Activated naive CD4-positive, alpha-beta T cell (primary cell): ENCODE measurements at places on chromosomes 11 and 22.

DNA sequence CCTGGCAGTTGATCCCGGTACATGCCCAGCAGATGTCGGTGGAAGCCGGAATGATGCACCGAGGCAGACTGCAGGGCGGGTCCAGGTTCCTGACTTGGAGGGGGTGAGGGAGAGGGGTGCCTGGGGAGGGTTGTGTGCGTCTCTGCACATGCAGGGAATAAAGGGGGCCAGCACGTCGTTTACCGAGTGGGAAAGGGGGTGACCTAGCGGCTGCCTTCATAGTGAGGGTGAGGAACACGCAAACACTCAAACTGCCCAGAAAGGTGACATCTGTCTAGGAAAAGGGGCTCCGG is 801.7 kb downstream of the TBC1D22A start:
- DNase-seq = no peak

DNA sequence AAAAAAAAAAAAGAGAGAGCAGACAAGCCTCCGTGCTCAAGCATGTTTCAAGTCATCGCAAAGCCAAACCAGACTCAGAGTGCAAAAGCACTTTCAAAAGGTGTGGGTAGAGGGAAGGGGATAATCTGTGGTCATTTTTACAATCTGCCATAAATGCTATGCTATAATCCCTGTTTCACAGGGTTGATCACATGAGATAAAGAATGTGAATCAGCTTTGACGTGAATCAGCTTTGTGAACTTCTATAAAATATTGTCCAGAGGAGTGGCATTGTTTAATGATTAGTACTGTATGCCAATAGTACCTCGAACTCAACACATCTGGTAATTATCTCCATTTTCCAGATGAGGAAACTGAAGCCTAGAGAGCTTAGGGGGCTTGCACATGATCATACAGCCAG is 20.0 kb upstream of the POLD3 start:
- DNase-seq = no peak

GRCh38 chr11:19059833-19060232 is 684 bp downstream of the MRGPRX2 start:
- no peak for DNase-seq

DNA sequence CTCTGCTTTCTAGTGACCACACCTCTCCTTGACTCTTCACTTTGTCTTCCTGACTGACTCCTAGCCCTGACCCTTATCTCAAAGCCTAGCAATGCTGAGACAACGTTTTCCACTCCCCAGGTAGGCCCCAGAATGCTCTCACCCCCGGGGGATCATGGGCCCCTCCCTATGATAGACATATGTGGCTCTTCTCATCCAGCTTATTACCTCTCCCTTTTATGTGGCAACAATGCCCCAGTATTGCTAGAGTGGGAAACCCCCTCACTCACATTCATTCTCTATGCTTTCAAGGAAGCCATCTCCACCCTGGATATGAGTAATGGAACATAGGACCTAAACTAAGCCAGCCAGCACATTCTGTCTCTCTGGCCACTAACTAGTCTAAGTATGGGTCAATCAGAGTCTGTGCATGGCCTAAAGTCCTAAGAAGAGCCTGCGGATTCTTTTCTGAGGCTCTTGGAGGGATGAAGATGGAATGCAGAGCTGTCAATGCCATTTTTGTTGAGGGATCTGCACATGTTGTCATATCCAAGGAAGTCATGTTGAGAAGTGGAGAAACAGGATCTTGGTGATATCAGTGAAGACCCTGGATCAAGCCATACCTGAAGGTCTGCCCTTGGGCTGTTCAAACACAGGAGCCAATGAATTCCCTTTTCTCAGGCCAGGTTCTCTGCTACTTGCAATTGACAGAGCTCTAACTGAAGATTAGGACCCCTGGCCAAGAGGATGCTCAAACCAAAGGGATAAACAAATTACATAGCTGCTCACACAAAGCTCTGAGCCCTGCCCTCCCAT is 79.8 kb upstream of the GRK3 start:
- DNase-seq = no peak

DNA sequence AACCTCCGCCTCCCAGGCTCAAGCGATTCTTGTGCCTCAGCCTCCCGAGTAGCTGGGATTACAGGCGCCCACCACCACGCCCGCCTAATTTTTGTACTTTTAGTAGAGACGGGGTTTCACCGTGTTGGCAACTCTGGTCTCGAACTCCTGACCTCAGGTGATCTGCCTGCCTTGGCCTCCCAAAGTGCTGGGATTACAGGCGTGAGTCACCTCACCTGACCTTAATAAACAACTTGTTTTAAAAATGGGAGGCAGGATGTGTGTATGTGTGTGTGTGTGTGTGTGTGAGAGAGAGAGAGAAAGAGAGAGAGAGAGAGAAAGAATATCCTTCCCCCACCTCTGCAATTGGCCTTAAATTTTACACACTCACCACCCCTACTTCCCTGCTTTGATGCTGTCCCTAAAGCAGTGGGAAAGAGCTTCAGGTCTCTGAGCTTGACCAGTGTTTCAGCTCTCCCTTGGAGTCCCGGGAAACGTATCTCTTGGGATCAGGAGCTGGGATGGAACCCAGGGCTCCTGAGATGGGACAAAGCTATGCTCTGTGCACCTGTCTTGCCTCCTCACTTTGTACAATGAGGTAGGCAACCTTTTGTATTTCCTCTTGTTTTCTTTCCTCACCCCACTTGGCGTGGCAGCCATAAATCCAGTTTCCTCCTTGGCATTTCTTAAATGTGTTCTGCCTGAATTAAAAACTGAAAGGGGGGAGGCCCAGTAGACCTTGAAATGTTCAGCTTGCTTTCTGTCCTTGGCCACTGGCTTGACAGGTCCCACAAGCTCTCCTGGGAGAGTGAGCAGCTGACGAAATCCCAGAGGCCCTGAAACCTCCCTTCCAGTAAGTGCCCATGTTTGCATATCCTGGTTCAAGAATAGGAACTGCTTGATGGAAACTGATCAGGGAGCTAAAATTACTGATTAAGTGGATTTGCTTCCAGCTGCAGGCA is 17.8 kb upstream of the XBP1 start:
- no peak for DNase-seq

GRCh38 chr11:19447150-19447566 is 206.4 kb upstream of the E2F8 start:
- DNase-seq = no peak

DNA sequence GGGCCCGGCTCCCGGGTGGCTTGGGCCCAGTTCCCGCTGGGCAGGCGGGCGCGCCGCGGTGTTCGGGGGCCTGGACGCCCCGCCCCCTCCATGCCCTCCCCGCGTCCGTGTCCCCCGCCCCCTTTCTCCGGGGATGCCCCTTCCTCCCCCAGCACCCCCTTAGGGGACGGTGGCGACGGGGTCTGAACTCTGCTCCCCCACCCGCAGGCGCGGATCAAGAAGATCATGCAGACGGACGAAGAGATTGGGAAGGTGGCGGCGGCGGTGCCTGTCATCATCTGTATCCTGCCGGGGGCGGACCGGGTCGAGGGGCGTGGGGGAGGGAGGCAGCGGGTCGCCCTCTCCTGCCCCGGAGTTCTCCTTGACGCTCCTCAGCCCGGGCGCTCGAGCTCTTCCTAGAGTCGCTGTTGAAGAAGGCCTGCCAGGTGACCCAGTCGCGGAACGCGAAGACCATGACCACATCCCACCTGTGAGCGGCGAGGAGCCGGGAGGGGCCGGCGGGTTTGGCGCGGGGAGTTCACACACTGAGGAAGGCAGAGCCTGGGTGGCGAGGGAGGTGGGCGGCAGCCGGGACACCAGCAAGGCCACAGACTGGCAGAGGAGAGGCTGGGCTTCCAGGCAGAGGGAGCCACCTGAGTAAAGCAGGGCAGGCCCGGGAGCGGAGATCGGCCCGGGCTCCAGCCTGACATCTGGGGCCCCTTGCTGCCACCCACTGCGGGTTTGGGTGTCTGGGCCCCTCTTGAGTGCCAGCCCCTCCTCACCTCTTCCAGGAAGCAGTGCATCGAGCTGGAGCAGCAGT is 546 bp downstream of the DRAP1 start:
- DNase-seq = peak; percentile 61

DNA sequence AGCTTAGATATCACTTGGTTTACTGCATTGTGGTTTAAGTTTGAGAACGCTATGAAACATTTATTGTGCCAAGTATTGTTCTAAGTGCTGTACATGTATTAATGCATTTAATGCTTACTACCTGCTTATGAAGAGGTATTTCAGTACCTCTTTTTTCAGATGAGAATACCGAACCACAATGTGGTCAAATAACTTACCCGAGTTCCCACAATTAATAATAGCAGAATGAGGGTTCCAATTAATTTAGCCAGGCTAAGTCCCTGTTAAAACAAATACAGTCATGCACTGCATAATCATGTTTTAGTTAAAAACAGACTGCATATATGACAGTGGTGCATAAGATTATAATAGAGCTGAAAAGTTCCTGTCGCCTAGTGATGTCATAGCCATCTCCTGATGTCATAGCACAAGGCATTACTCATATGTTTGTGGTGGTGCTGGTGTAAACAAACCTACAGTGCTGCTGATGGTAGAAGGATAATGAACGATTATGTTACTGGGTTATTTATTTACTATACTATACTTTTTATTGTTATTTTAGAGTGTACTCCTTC is 4.3 kb downstream of the ZC3H12C start:
- no peak for DNase-seq

DNA sequence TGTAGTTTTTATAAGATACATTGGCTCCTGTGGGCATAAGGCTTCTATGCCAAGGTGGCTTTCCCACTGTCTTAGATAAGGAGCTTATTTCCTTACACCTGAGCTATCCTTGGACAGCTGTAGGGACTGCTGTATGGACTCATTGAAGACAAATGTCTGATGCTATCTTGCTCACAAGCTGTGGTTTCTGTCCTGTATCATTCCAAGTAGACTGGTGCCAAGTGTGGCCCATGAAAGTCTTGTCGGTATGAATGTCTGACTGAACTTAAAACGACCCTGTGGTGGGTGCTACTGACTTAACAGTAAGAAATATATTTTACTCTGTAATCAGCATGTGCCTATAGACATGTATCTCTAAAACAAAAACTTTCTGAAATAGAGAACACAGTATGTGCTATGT is 45.0 kb downstream of the LARGE2 start:
- DNase-seq = no peak

DNA sequence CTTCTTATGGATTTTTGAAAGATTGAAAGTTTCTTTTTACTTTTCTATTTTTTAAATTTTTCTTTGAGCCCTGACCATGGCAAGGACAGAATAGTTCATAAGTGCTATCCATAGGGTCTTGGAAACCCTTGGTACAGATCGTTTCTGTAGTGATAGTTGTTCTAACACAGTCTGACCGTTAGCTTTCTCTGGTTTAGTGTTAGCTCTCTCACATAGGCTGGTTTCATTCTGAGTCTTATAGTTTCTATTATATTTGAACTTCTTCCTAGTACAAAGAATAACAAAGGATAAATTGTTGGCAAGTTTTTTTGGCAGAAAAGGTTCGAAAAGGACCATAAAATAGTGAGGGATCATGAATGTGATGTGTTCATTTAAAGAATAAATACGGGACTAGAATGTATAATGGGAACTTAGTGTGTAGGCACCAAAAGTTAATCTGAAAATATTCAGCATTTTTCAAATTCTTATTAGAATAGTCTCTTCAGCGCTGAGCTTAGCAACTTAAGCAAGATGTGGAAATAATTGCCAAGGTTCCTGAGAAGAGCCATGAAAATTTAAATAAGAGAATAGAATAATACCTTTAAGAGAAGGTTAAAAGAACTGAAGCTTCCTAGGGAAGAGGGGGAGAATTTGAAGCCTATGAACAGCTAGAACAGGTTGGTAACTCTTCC is 24.1 kb downstream of the FDX1 start:
- DNase-seq = no peak

DNA sequence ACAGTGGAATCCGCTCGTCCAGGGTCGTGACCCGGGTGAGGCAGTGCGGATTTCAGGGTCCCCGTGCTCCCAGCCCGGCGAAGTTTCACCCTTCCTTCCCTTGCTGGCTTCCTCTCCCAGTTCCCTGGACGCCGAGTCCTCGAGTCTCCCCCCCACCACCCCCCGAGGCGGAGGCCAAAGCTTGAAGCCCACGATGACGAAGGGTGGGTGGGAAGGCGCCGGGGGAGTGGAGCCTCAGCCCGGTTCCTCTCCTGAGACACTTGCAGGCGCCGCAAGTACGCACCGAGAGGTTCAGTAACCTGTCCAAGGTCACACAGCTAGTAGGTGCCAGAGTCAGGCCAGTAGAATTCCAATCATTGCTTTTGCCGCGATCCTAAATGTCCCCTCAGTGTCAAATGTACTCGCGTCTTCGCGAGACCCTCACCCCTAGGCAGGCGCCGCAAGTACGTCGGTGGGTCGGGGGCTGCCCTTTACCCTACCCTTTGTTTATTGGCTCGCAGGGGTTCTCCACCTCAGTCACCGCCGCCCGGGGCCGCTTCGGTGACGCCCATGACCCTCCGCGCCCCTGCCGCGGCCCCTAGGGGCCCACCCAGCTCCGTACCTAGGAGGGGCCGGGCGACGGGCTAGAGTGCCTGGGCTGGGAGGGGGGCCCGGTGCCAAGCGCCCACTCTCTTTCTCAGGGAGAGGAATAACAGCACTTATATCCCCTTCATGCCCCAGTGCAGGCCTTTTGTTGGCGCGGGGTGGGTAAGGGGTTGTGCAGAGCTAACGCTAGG is 5.7 kb upstream of the CHRM1 start:
- no peak for DNase-seq

DNA sequence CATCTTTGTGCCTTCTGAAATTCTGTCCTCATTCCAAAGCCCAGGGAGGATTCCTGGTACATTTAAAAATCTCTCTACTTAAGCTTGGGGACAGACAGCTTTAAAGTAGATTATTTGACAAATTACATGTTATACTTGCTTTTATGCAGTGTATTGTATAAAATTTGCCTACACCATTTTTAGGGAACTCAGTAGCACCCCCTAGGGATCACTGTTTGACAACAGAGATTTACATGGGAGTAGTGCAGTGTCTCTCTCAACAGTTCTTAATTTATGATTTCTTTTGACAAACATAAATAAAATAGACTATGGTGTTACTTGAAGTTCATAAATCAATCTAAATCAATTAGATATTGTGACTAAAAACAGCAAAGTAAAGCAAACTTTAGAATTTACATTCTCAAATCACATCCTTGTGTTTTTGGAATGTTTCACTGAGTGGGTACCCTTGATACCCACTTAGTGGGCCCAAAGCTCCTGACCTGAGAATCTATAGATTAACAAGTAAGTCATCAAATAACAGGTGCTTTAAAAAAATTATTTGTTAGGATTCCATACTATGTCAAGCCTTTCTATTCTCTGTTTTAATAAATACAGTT is 428.8 kb downstream of the DYNC2H1 start:
- no peak for DNase-seq

DNA sequence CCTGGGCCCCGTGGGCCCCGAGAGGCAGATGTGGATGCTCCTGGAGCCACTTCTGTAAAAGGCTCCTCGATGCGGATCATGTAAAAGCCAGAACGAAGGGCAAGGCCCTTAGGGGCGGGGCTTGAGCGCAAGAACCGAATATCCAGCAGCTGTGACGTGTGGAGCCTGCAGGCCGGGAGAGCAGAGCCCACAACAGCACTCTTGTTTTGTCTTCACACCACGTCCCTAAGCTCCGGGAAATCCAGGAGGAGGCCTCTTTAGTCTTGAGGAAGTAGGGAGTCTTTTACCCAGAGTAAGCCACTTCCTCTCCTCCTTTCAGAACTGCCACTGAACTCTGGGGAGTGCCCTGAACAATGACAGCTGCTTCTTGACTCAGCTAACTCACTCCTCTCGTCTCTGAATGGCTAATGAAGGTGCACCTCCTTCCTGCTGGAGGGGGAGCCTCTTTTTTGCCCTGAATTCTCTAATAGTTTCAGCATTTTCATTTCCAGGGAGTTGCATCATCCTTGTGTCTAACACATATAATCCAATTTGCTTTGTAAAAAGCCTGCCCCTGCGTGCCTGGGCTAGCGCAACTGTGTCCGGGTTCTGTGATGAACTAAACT is 12.5 kb downstream of the L3MBTL2 start:
- DNase-seq = no peak
